ENCODE measurements at places on chromosomes 7 and 10.

DNA sequence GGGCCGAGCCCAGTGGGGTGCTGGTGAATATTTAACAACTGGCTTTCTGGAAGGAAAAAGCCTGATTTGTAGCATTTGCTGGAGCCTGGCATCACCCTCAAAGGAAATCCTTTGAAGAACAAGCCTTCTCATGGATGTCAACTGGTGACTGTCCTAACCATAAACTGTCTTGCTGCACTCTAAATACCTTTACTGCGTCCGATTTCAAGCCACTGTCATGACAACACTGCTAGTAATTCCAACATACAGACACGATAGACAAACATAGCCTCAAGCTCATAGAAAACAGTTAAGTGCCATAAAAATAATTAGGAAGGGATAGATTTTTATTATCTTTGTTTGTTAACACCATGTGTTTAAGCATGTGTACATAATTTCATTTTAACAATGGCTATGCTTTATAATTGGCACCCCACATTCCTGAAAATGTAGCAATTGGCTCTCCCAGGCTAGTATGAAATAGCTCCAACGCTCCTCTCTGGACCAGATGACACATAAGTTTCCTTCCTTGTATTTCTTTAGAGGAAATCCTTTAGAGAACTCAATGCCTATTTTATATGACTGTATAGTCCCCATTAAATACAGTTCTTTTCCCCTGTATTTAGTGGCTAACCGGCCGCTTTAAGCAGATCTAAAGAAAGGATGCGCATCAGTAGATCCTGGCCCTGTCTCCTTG, 273.4 kb downstream of the PRPF18 start:
- peak; percentile 55 for DNase-seq

- DNase-seq: no peak
These were observed 200.7 kb upstream of the AHR start for GRCh38 chr7:17097668-17098297.

GRCh38 chr10:92242380-92242779, 48.5 kb downstream of the CPEB3 start:
- DNase-seq: no peak

GRCh38 chr10:123284022-123284421, 129.8 kb downstream of the BUB3 start:
- no peak for DNase-seq

DNA sequence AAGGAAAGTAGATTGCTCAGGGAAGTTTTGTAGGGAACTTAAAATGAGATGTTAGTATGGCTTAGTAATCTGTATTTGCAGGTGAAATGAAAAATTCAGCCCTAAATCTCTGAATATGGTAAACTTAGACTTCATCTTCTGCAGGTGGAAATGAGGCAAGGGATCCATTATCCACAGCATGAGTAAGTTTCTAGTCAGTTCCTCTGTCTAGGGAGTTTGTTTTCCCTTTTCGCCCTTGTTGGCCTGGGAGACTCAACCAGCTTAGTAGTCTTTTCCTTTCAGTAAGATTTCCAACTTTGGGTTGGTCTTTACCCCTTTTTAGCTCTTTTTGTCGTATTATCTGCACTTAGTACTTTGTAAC, 65.6 kb downstream of the ZEB1 start:
- DNase-seq: no peak

DNA sequence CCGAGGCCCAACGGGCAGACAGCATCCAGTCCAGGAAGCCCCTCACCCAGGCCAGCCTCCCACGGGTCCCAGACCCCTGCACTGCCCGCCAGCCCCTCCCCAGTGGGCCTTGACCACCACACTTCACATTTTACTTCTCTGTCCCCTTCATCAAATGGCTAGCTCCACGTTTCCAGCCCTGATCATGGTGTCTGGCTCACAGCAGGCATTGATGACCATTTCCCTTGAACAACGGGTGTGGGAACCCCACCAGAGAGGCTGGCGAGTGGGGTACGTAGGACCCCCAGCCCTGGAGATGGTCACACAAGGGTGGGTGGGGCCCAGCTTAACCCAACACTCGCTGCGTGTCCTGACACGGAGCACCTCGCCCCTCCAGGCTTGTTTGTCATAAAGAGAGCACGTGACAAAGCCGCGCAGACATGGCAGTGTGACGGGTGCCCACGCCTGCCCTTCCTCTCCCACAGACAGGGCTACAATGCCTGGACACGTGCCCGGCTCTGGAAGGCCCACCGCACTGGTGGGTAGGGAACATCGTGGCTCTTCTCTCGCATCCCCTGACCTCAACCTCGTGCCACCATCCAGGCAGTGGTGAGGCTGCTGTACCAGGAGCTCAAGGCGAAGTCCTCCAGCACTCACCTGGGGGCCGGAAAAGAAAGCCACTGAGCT, 267.7 kb downstream of the MAD1L1 start:
- DNase-seq: no peak

- no peak for DNase-seq
These were observed 160.6 kb upstream of the SHH start for GRCh38 chr7:155972651-155973390.

Measured in PC-9 (cell line).